ENCODE measurements at places on chromosomes 3 and 15.

DNA sequence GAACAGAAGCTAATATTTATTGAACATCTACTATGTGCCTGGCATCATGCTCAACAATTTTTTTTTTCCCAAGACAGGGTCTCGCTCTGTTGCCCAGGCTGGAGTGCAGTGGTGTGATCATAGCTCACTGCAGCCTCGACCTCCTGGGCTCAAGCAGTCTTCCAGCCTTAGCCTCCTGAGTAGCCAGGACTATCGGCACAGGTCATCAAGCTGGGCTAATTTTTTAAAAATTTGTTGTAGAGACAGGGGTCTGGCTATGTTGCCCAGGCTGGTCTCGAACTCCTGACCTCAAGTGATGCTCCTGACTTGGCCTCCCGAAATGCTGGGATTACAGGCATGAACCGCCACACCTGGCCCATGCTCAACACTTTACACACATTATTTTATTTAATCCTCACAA, 35.7 kb upstream of the CILP start:
- DNase-seq: no peak

DNA sequence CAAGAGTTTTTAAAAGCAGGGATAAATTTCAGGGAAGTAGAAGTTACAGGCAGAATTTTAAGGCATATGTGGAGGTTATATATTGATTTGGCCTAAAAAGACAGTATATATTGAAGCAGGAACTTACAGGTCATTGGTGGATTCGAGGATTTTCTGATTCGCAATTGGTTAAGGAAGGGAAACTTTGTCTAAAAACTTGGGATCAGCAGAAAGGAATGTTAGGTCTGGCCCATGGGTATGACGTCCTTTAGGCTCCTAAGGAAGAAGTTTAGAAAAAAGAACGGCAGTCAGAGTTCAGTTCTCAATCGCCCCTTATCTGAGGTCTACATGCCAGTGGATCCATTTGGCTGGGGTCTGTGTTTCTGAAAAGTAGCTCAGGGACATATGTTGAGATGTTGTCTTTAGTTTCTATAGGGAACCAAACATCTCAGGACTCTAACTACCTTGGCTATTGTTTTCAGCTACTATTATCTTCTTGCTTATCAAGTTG, 33.2 kb upstream of the ACP3 start:
- DNase-seq: no peak

GRCh38 chr3:72230774-72231379, 445.9 kb upstream of the PROK2 start:
- DNase-seq: no peak

GRCh38 chr3:3771094-3771493, 28.1 kb upstream of the LRRN1 start:
- DNase-seq: no peak
